ENCODE measurements at places on chromosomes 4 and X.
A peak's percentile ranks its signal among the peaks of the same experiment; 100 is the strongest.

- no peak for DNase-seq
Observed at GRCh38 chrX:1336331-1336943, at the start of gene IL3RA. Gene IL3RA, plus strand, starts transcription at chrX:1336785. Its CDS starts 4,981 bp downstream, at chrX:1341766.

GRCh38 chr4:28358606-28359005 lies 1498.0 kb downstream of the STIM2 start:
- no peak for DNase-seq

DNA sequence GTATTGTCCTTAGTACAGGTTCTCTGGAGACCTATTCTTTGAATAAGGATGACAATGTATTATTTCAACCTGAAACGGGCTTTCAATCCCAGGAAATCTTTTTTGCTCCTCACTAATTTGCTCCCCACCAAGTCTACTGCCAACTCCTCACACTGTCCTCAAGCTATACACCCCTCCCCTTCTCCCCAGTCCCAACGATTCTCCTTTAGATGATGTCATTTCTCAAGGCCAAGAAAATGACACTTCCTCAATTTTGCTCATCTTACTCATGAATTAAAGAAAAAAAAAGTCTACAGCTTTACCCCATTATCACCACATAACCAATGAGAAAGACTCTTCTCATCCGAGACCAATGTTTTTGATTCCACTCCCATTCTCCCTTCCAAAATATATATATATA lies 20.6 kb downstream of the AP1S2 start:
- DNase-seq, result no peak

- DNase-seq, result no peak
Observed at GRCh38 chr4:7429601-7430078, 5.1 kb downstream of the PSAPL1 start.

DNA sequence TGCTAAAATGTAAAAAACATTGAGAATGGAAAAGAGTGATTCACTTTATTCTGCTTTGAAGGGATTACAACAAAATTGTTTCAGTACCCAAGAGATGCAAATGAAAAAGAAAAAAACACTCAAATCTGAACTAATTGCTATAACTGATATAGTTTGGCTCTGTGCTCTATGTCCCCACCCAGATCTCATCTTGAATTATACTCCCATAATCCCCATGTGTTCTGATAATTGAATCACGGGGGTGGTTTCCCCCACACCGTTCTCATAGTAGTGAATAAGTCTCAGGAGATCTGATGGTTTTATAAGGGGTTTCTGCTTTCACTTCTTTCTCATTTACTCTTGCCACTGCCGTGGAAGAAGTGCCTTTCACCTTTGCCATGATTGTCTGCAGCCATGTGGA lies 213.6 kb upstream of the GALNTL6 start:
- DNase-seq, result no peak

- DNase-seq, result no peak
Observed at GRCh38 chrX:110142096-110142495, 139.2 kb downstream of the TMEM164 start.

GRCh38 chr4:123299212-123299691 lies 97.3 kb upstream of the SPRY1 start:
- DNase-seq, result no peak

- no peak for DNase-seq
Observed at GRCh38 chrX:134743091-134743490, 84.8 kb upstream of the PLAC1 start.

GRCh38 chrX:104697294-104697693 lies 131.3 kb downstream of the IL1RAPL2 start:
- no peak for DNase-seq

GRCh38 chr4:77538144-77538543 lies 67.5 kb upstream of the CXCL13 start:
- no peak for DNase-seq

GRCh38 chrX:108541286-108541685 lies 101.6 kb downstream of the COL4A5 start:
- DNase-seq, result no peak

DNA sequence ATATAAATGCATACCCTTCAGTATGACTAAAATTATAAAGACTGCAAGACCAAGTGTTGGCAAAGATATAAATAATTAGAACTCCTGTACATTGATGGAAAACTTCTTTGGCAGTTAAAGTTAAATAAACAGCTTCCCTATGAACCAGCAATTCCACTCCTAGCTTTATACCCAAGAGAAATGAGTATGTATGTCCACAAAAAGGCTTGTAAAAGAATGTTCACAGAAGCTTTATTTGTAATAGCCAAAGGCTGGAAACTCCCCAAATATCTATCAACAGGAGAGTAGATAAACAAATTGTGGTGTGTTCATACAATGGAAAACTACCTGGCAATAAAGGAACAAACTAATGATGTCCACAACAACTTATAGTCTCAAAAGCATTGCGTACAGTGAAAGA lies 184.8 kb downstream of the AMELX start:
- no peak for DNase-seq

DNA sequence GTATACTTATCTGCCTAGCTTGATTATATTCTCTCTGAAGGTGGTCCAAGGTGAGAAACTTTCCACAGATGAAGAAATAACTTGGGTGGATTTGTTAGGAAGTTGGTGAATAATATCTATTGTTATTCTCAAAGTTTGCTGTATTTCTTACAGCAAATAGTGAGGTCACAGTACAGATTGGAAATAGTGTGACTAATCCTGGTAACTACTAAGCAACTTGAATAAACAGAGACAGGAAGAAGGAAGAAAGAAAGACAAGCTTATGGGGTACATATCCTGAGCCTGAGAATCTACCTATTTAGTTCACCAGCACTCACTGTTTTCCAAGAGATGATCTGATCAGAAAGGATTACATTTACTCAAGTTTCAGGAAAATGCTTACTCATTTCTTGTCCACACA lies 1416.1 kb downstream of the RPA4 start:
- no peak for DNase-seq

- DNase-seq, result peak; percentile 81
Observed at GRCh38 chrX:153470411-153471363, at the start of gene HAUS7. Gene HAUS7, minus strand, starts transcription at chrX:153470576. Its CDS starts 19 bp downstream, at chrX:153470557.

GRCh38 chr4:67371615-67372014 lies 173.7 kb downstream of the CENPC start:
- DNase-seq, result no peak

DNA sequence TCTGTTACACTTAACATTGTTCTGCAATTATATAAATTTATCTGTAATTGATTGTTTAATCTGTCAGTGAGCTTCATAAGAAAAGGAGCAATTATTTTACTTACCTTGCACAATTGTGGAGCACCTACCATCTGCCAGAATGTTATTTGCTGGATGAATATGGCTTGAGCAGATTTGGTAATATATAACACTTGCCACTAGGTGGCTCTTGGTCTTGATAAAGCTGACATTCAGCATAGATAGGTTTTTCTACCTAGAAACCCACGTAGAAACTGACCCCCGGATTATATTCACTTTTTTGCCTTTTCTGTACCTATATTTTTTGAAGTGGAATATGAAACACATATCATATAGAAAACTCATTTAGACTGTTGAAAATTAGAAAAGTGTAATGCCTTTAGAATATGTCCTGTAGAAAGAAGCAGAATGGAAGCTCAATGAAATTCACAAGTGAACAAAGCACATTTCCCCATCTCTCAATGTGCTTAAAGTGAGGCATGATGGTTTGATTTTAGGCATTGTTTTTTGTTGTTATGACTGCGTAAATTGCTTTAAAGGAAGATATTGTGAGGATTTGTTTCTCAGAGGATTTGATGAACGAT lies 9.5 kb downstream of the RBPJ start:
- DNase-seq, result no peak

- no peak for DNase-seq
Observed at GRCh38 chrX:46036508-46036907, 508.7 kb downstream of the ZNF674 start.

- no peak for DNase-seq
Observed at GRCh38 chrX:103624111-103624510, 4.7 kb upstream of the TCEAL1 start.

DNA sequence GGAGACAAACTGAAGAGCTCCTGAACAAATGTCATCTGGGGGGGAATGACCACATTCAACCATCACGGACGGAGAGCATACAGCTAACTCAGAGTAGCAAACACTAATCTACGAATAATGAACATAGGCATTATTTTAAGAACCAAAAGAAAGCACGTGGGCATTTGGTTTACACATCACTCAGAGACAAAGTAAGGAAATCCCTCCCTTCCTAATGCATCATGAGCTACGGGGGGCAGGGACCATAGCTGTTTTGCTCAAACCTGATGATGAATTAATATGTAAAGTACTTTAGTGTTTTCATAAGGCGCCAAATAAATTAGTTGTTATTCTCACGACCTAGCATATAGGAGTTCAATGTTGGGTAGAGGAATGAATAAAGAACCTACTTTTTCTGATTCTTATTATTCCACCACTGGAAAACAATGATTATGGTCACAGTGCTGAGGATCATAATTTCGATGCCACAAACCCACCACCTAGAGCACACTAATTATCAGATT lies 11.7 kb upstream of the TMEM156 start:
- DNase-seq, result no peak

GRCh38 chr4:104205116-104205515 lies 289.6 kb downstream of the CXXC4 start:
- no peak for DNase-seq

- DNase-seq, result no peak
Observed at GRCh38 chr4:140641105-140641555, 72.4 kb upstream of the UCP1 start.

DNA sequence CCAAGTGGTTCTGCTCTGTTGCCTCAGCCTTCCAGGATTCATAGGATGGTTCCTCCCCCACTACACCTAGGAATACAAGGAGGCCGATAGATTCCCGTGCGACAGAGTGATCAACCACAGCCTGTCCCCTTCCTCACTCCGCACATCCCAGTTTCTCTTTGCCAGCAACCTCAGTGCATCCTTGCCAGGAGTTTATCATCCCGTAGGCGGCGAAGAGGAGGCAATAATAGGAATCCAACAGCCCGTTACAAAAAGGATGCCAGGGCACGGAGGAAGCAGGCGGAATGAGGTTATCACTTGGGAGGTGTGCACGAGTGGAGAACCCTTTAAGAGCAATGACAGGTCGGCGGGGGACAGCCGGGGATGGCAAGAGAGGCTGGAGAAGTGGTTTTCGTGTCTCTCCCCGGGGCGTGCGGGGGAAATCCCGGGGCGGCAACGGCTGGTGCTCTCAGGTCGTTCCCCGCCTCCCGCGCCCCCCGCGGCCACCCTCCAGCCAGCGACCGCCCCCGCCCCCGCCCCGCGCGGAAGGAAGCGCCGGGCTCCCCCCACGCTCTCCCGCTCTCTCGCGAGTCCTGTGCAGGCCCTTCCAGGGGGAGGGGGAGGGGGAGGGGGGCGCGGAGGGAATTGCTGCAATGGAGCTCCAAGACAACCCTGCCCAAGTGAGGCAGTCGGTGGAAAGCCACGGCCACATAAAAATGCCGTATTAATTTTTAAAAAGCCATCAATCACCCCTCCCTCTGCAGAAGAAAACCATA lies 1.6 kb downstream of the PPP3CA start:
- peak; percentile 40 for DNase-seq

- DNase-seq, result no peak
Observed at GRCh38 chrX:22314211-22314610, 41.5 kb downstream of the CBLL2 start.

GRCh38 chr4:164871673-164872072 lies 5.3 kb upstream of the APELA start:
- DNase-seq, result no peak

- no peak for DNase-seq
Observed at GRCh38 chr4:187840814-187841213, 154.8 kb upstream of the ZFP42 start.

DNA sequence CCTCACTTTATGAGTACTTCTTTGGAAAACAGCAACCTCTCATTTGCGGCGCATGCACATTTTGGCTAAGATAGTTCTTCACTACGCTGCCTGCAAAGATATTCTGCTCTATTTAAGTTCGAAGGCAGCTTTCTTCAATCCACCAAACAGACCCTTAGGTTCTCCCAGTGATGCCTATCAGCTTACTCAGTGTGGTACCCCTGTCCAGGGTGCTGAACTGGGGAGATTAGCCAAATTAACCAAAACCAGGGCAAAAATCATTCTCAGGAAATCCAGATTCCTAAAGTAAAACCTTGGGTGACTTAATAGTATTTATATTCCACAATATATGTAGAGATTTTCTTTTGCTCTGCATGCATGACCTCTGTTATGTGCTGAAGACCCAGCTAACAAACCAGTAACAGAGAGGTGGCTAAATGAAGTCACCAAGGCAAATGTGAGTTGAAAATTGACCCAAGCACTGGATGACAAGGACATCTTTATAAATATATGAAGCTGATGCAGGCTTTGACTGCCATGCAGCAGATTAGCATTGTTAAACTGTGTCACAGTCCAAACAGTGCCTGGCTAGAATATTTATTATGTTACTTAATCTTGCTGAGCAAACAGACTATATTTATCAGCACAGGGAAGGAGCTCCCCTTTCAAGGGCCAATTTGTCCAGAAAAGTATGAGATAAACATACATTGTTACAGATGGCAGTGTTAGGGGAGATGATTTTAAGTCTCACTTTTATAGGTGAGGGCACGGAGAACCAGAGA lies 418.2 kb downstream of the STIM2 start:
- DNase-seq, result no peak

DNA sequence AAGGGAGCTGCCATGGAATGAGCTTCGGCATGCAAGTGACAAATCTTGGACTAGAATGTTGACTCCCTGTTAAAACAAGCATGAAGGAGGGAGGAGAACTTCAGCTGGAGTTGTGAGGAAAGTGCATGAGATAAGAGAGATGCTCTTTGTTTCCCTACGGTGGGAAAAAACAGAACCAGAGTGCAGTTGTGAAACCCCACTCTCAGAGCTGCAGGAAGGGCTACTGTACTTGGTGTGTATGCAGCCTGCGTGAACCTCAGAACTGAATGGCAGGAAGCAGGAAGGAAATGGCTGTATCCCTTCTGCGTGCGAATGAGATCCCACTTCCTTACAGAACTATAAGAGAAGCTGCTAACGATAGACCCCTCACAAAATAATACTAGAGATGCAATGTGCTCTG lies 57.2 kb downstream of the EGF start:
- no peak for DNase-seq

GRCh38 chrX:121179972-121180371 lies 132.6 kb downstream of the GLUD2 start:
- no peak for DNase-seq

DNA sequence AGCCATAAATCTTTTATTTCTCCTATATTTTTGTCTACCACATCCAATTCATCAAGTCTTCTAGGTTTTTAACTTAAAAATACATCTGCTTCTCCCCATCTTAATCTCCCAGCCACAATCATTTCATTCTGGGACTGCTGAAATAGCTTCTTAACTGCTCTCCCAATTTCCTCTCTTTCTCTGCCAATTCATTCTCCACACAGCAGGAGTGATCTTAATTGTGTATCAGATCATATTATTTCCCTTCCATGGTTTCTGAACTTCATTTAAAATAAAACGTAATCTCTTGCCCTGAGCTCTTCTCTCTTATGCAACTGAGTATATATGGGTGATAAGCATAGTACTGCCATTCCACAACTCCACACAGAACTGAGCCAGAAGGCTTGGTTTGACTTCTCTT lies 69.4 kb downstream of the IQCM start:
- no peak for DNase-seq

GRCh38 chr4:43843501-43843900 lies 605.1 kb downstream of the KCTD8 start:
- no peak for DNase-seq

GRCh38 chr4:165560941-165561340 lies 182.1 kb downstream of the CPE start:
- no peak for DNase-seq

- DNase-seq, result no peak
Observed at GRCh38 chr4:120718979-120719566, 203.5 kb downstream of the PRDM5 start.

- no peak for DNase-seq
Observed at GRCh38 chr4:143021384-143021783, 163.3 kb upstream of the USP38 start.
